ENCODE measurements at places on chromosomes 12 and 14.

- DNase-seq = no peak
Measured at GRCh38 chr14:24705840-24706239, 71.8 kb upstream of the GZMB start.

GRCh38 chr14:31206536-31207286 is 882 bp downstream of the HECTD1 start:
- DNase-seq = peak; percentile 47

DNA sequence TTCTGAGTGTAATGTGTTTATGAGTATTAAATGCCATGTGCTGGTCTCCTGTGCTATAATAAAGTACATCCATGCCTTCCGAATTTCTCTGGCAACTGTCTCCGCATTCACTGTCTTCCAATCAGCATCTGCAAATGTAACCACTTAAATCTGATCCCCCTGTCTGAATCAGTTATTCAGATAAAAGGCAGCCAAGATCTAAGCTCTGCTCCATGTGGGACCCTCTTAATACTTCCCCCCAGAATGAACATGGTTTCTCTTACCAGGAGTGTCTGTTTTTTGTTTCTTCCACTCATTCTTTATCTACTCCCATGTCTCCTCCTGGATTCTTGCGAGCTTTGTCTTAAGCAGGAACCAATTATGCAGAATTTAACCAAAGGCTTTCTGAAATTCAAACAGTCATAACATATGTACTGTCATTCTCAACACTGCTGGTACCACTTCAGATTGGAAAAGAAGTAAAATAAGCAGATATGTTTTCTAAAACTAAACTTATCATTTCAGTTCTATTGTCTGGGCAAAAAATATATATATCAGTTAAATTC is 996.7 kb upstream of the FLRT2 start:
- no peak for DNase-seq

GRCh38 chr14:38197001-38197783 is 10.5 kb upstream of the SSTR1 start:
- no peak for DNase-seq

DNA sequence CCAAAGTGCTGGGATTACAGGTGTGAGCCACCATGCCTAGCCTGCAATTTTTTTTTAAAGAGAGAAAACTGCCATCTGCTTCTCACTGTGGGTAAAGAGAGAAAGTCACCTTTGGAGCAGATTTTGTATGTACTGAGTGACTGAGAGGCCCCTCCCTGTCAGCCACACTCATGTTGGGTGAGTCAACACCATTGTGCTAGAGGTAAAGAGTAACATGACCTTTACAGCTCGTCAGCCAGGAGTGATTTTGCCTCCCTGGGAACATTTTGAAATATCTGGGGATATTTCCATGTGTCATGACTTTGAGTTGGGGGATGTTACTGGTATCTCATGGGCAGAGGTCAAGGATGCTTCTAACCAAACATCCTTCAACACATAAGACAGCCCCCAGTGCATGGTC is 115.2 kb downstream of the KSR2 start:
- no peak for DNase-seq

All from stimulated activated CD4-positive, alpha-beta T cell treated with anti-CD3 and anti-CD28 coated beads, Interleukin-4, amount 100 ng/mL, for 48 hours (primary cell).